Activated naive CD8-positive, alpha-beta T cell treated with anti-CD3 and anti-CD28 coated beads for 36 hours (primary cell): ENCODE measurements at places on chromosomes 2 and 18. TPM values are rescaled to one million over a fixed set of nuclear protein-coding genes. Genes with fewer than 3 reads are reported as not detected.
A peak's percentile ranks its signal among the peaks of the same experiment; 100 is the strongest.

GRCh38 chr2:181121996-181122395 is 141.6 kb downstream of the UBE2E3 start:
- no peak overlapping the region for H3K27ac ChIP-seq
- H3K27me3 ChIP-seq, result no peaks in the 10 kb centered on the region
- H3K4me3 ChIP-seq, result no peak overlapping the region
- no peak for DNase-seq
- peaks cover 58% of the 10 kb centered on the region for H3K4me1 ChIP-seq
- H3K36me3 ChIP-seq, result peaks cover 29% of the 10 kb centered on the region

DNA sequence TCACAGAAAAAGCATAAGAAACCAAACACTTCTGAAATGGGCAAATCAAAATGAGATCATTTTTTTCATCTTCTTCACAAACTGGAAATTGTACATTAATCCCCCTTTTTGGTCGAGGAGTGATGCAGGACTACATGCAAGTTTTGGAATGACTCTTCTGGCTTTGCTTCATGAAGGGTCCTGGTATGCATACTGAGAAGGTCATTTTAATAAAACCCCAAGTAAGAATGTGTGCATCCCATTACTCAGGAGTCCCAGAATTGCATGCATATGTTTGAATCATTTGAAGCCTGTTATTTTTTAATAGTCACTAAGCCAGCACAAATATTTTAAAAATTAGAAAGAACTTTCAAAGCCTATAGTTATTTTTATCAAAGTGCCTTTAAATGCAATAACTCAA is 16.7 kb upstream of the EHBP1 start:
- no peaks in the 10 kb centered on the region for H3K36me3 ChIP-seq
- no peak overlapping the region for H3K27ac ChIP-seq
- DNase-seq, result no peak
- H3K4me1 ChIP-seq, result no peaks in the 10 kb centered on the region
- no peak overlapping the region for H3K4me3 ChIP-seq
- peaks cover 25% of the 10 kb centered on the region for H3K27me3 ChIP-seq

DNA sequence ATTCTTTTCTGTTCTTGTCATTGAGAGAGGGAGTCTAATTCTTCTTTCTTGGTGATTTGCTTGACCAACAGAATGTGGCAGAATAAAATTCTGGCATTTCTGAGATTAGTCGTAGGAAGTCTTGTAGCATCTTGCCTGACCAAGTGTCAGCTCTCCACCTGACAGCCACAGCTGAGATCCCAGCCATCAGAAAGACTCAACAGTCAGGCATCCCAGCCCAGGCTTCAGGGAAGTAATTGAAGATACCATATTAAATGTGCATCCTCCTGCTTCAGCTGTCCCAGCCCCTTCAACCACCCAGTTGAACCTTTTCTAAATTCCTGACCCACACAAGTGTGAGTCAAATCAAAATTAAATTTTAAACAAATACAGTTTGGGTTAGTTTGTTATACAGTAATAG is 208.3 kb downstream of the PIK3C3 start:
- no peak for DNase-seq
- no peak overlapping the region for H3K4me3 ChIP-seq
- no peaks in the 10 kb centered on the region for H3K4me1 ChIP-seq
- no peaks in the 10 kb centered on the region for H3K36me3 ChIP-seq

CFAP65 gene
- not detected for total RNA-seq

DNA sequence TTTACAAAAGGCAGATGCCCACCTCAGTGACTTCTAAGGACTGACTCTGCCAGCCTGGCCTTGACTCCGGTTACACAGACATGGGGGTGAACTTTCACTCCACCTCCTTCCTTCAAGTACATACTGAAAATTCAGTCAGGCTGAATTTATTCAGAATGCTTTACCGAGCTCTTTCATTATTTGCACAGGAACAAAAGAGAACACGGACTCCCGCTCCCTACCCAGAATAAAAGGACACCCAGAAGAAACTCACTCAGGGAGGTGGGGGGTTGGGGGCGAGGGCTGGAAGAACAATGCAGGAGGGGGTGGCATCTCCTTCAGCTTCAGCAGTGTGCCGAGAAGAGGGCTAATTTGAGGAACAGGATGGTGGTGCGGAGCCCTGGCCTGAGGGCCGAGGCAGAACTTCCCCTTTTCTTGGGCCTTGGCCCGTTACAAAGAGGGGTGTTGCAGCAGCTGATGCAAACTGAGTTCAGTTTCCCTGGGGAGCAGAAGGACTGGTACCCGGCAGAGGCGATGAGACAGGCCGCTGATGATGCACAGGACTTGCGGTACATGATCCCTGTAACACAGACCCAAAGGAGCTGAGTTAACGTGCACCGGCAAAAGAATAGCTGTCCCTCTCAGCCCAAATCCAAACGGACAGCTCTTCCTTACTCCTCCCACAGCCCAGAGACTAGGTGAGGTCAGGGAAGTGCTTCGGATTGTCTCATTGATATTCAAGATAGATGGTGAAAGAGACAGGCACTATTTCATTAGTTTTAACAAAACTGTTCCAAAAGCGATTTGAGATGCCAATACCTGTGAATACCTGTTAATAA is 24.1 kb downstream of the LYPD1 start:
- no peak for DNase-seq
- no peaks in the 10 kb centered on the region for H3K4me1 ChIP-seq
- H3K27me3 ChIP-seq, result peaks cover 25% of the 10 kb centered on the region
- H3K4me3 ChIP-seq, result no peak overlapping the region

AUP1 gene
- total RNA-seq, result 140 TPM

SRD5A2 gene
- not detected for total RNA-seq

DNA sequence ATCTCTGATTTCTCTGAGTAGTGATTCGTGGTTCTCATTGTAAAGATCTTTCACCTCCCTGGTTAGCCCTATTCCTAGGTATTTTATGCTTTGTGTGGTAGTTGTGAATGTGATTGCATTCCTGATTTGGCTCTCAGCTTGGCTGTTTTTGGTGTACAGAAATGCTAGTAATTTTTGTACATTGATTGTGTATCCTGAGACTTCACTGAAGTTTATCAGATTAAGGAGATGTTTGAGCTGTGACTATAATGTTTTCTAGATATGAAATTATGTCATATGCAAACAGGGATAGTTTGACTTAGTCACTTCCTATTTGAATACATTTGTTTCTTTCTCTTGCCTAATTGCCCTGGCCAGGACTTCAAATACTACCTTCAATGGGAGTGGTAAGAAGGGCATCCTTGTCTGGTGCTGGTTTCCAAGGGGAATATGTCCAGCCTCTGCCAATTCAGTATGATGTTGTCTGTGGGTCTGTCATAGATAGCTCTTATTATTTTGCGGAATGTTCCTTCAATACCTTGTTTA is 251.9 kb upstream of the ZNF804A start:
- H3K4me1 ChIP-seq, result no peaks in the 10 kb centered on the region
- no peak overlapping the region for H3K4me3 ChIP-seq
- H3K27me3 ChIP-seq, result no peaks in the 10 kb centered on the region
- no peak for DNase-seq

DNA sequence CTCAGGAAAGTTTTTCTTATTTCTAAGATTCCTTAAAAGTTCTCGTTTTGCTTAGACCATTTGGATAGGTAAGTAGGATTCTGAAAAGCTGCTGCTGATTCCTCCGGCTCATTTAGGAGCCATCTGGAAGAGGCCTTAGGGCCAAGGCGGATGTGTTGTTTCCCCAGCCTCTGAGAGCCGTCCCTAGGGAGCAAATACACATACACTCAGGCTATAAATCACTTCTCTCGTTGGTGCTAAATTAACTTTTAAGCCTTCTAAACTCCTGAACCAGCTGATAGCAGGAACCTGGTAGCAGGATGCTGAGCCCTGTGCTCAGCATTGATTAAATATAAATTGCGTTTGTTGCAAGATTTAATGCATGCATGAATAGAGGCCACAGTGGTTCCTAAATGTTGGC is 109.8 kb downstream of the ADCYAP1 start:
- H3K27ac ChIP-seq, result no peak overlapping the region
- H3K4me3 ChIP-seq, result no peak overlapping the region
- no peaks in the 10 kb centered on the region for H3K4me1 ChIP-seq
- H3K27me3 ChIP-seq, result peaks cover 7% of the 10 kb centered on the region

DNA sequence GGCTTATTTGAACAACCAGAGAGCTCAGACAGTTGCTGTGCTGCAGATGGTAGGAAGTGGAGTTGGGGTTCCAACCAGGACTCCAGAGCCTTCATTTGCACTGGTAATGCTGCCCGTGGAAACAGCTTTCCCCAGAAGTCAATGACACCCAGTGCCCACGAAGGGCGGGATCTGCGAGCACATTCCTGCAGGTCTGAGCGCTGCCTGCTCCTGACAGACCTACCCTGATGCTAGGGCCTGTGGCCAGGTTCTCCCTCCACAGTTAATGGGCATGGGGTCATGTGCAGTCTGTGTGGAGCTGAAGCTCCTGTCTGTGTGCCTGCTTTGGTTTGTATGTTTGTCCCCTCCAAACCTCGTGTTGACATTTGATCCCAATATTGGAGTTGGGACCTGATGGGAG is 299.0 kb upstream of the HS6ST1 start:
- H3K27ac ChIP-seq, result no peak overlapping the region
- H3K36me3 ChIP-seq, result no peaks in the 10 kb centered on the region
- no peaks in the 10 kb centered on the region for H3K4me1 ChIP-seq
- no peak for DNase-seq
- H3K27me3 ChIP-seq, result no peaks in the 10 kb centered on the region
- H3K4me3 ChIP-seq, result no peak overlapping the region

DNA sequence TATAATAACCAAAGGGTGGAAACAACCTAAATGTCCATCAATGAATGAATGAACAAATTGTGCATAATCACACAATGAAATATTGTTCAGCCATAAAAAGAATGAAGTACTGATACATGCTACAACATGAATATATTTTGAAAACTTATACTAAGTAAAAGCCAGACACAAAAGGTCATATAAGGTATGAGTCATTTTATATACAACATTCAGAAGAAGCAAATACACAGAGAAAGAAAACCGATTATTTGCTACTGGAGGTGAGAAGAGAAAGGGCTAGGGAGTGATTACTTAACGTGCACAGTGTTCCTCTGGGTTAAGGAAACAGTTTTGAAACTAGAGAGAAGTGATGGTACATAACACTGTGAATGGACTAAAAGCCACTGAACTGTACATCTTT is 105.3 kb downstream of the GORASP2 start:
- no peak for DNase-seq
- H3K27ac ChIP-seq, result no peak overlapping the region
- peaks cover 6% of the 10 kb centered on the region for H3K4me1 ChIP-seq
- no peaks in the 10 kb centered on the region for H3K27me3 ChIP-seq
- peaks cover 64% of the 10 kb centered on the region for H3K36me3 ChIP-seq
- H3K4me3 ChIP-seq, result no peak overlapping the region

DNA sequence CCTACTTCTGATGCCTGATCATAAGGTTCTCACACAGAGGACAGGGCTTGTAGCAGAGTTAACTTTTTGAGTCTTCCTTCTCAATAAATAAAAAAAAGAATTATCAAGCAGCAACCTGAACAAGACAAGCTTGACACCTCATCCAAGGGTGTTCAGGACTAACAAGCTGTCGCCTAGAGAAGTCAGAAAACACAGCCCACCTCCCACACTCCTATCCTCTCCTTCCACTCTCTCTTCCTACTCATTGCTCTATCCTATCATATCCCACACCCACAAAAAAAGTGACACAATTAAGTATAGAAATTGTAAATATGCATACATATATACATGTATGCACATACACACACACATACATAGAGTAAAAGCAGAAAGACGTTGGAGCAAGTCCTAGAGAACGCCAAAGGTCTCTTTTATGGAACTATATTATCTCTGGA is 5.4 kb downstream of the NBAS start:
- peaks cover 13% of the 10 kb centered on the region for H3K4me1 ChIP-seq
- H3K4me3 ChIP-seq, result no peak overlapping the region
- H3K27ac ChIP-seq, result no peak overlapping the region
- H3K27me3 ChIP-seq, result no peaks in the 10 kb centered on the region
- H3K36me3 ChIP-seq, result peaks cover 3% of the 10 kb centered on the region

NUP35 gene
- total RNA-seq, result 37.4 TPM

NOL4 gene
- total RNA-seq, result not detected

- no peaks in the 10 kb centered on the region for H3K27me3 ChIP-seq
- no peak for DNase-seq
- H3K36me3 ChIP-seq, result peaks cover 5% of the 10 kb centered on the region
- peak overlapping the region; percentile 89 for H3K4me3 ChIP-seq
- H3K4me1 ChIP-seq, result peaks cover 63% of the 10 kb centered on the region
These were observed 48.8 kb downstream of the C2orf42 start for GRCh38 chr2:70141902-70142589.

DNA sequence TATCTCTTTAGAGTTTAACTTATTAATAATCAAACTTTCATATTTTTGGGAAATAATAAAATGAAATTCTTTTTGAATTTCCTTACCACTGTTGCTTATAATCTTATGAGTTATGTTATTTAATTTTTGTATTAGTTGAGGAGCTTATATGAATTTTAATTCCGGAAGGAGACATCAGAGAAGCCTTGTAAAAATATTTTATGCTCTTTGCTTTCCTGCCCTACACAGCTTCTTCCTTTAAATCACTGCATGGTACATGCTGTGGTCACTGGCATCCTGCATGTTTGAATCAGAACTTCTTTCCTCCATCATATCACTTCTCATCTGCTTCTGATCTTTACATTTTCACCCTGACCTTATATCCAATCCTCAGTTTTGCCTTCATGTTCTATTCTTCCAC is 266.7 kb upstream of the ZSWIM2 start:
- no peaks in the 10 kb centered on the region for H3K4me1 ChIP-seq
- no peak overlapping the region for H3K27ac ChIP-seq
- DNase-seq, result no peak

DNA sequence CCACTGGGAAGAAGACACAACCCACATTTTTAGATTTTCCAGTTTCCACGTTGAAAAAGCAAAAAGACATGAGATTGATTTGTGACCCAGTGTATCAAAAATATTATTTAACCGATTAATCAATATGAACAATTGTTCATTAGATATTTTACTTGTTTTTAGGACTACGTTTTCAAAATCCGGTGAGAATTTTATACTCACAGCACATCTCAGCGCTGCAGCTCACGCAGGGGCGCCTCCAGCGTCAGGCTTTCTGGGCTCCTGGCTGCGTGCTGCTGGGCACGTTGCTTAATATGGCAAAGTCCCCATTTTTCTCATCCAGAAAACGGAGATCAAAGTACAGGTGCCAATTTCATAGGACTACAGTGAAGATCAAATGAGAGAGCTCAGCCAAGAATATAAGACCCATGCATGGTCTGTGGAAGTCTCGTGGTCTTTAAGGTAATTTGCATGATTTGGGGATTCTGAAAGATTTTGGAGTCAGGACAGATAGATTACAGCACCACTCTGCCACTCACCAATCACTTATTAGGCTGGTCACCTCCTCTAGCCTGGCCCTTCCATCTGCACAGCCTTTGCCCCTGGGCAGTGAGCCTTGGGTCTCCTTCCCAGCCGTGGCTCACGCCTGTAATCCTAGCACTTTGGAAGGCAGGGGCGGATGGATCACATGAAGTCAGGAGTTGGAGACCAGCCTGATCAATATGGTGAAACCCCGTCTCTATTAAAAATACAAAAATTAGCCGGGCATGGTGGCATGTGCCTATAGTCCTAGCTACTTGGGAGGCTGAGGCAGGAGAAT is 36.2 kb downstream of the PTPN18 start:
- peak overlapping the region; percentile 85 for H3K4me3 ChIP-seq
- peaks cover 2% of the 10 kb centered on the region for H3K36me3 ChIP-seq
- peaks cover 11% of the 10 kb centered on the region for H3K4me1 ChIP-seq

PAX3 gene
- total RNA-seq, result not detected
